ENCODE measurements at places on chromosomes 3 and 15.

- H3K4me1 ChIP-seq, result no peaks in the 10 kb centered on the region
- no peaks in the 10 kb centered on the region for H3K27me3 ChIP-seq
- DNase-seq, result no peak
- no peak overlapping the region for H3K4me3 ChIP-seq
- no peak overlapping the region for H3K27ac ChIP-seq
Observed at GRCh38 chr3:185188816-185189215, 36.0 kb upstream of the C3orf70 start.

- no peaks in the 10 kb centered on the region for H3K27me3 ChIP-seq
- no peak for DNase-seq
- H3K4me3 ChIP-seq, result no peak overlapping the region
- H3K4me1 ChIP-seq, result peaks cover 33% of the 10 kb centered on the region
- no peaks in the 10 kb centered on the region for H3K36me3 ChIP-seq
Observed at GRCh38 chr15:35698966-35699575, 153.1 kb upstream of the DPH6 start.

- peaks cover 3% of the 10 kb centered on the region for H3K27me3 ChIP-seq
- H3K4me3 ChIP-seq, result no peak overlapping the region
- no peak overlapping the region for H3K27ac ChIP-seq
- H3K4me1 ChIP-seq, result peaks cover 50% of the 10 kb centered on the region
Observed at GRCh38 chr15:101159096-101159935, 92.5 kb downstream of the CHSY1 start.

DNA sequence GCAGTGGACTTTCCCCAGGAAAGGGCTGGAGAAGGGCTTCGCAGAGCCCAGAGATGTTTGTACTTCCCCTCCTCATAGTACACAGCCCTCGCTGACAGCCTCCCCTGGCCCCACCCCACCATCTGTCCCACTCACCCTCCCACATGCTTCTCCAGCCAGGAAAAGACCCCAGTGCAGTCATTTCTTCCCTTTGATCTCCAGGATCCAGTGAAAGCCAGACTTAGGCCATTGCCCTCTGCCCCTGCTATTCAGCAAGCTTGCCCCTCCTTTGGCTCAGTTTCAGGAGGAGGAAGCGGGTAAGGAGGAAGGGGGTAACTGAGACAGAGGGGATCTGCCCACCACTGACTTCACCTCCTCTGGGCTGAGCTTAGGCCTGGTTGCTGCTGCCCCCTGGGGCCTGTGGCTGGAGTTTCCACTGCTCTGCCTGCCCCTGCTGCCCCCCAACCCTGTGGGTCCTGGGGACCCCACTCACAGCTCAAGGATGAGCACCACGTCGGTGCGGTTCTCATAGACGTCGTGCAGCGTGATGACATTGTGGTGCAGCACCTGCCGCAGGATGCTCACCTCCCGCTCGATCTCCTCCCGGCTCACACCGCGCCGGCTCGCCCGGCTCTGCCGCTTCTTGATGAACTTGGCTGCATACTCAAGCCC is 63.1 kb downstream of the DAPK2 start:
- peak; percentile 57 for DNase-seq
- no peaks in the 10 kb centered on the region for H3K36me3 ChIP-seq
- no peak overlapping the region for H3K27ac ChIP-seq
- H3K4me3 ChIP-seq, result no peak overlapping the region
- peaks cover 9% of the 10 kb centered on the region for H3K4me1 ChIP-seq

GRCh38 chr3:134232151-134232550 is 18.5 kb downstream of the RYK start:
- H3K27me3 ChIP-seq, result no peaks in the 10 kb centered on the region
- peaks cover 56% of the 10 kb centered on the region for H3K4me1 ChIP-seq
- H3K27ac ChIP-seq, result peak overlapping the region; percentile 3
- H3K4me3 ChIP-seq, result no peak overlapping the region
- H3K36me3 ChIP-seq, result no peaks in the 10 kb centered on the region
- DNase-seq, result no peak

- H3K4me1 ChIP-seq, result peaks cover 36% of the 10 kb centered on the region
- H3K4me3 ChIP-seq, result no peak overlapping the region
- peak; percentile 84 for DNase-seq
Observed at GRCh38 chr3:48507256-48508061, 3.5 kb upstream of the SHISA5 start.

DNA sequence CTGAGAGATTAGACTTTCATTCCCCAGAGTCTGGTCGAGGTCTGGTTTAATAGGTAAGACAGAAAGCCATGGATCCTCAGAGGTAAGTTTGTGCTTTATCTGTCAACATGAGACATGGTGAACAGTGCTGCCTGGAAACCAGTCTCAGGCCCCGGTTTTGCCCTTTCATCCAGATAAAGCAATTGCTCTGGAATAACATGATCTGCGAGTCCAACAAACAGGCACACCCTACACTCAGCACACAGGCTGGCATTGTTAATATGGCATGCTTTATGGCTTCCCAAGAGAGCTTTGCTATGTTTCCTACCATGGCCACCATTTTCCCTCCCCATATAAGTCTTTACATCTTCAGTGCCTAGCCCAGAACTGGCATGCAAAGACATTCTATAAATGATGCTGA is 30.1 kb upstream of the MNS1 start:
- no peak overlapping the region for H3K4me3 ChIP-seq
- H3K27ac ChIP-seq, result no peak overlapping the region
- H3K4me1 ChIP-seq, result no peaks in the 10 kb centered on the region
- DNase-seq, result no peak
- H3K27me3 ChIP-seq, result no peaks in the 10 kb centered on the region
- H3K36me3 ChIP-seq, result no peaks in the 10 kb centered on the region

DNA sequence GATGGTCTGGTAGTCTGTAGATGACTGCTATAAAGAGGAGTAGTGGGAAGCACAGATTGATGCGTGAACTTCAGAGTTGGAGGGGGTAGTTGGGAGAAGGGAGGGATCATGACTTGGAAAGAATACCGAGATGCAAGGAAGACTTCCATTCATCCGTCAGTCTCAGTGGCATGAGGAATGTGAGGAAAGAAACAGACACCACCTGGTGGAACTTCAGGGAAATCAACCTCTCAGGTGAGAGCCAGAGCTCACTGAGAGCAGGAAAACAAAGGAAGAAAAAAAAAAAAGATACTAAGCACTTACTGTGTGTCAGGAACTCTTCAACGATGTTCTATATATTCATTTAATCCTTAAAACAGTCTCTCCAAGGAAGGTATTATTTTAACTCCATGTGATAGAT is 172.4 kb downstream of the OXSM start:
- no peaks in the 10 kb centered on the region for H3K36me3 ChIP-seq
- no peak overlapping the region for H3K27ac ChIP-seq
- DNase-seq, result peak; percentile 27
- H3K4me3 ChIP-seq, result no peak overlapping the region

DNA sequence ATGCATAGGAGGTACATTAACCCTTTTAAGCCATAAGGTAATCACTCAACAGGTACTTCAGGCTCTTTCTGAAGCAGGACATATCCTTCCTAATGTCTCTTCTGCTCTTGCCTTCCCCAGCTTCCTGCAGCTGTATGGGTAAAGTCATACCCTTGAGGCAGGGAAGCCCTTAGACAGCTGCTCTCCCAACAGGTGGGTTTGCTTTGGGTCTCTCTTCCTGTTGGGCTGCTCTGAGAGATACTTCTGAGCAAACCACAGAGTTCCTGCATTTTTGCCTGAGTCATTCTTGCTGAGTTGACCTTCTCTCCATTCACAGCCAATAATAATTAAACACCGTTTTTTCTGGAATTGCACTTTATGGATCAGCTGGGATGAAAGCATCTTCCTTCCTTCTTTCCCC is 2.0 kb upstream of the TRAT1 start:
- H3K4me1 ChIP-seq, result no peaks in the 10 kb centered on the region
- H3K4me3 ChIP-seq, result no peak overlapping the region
- DNase-seq, result no peak

DNA sequence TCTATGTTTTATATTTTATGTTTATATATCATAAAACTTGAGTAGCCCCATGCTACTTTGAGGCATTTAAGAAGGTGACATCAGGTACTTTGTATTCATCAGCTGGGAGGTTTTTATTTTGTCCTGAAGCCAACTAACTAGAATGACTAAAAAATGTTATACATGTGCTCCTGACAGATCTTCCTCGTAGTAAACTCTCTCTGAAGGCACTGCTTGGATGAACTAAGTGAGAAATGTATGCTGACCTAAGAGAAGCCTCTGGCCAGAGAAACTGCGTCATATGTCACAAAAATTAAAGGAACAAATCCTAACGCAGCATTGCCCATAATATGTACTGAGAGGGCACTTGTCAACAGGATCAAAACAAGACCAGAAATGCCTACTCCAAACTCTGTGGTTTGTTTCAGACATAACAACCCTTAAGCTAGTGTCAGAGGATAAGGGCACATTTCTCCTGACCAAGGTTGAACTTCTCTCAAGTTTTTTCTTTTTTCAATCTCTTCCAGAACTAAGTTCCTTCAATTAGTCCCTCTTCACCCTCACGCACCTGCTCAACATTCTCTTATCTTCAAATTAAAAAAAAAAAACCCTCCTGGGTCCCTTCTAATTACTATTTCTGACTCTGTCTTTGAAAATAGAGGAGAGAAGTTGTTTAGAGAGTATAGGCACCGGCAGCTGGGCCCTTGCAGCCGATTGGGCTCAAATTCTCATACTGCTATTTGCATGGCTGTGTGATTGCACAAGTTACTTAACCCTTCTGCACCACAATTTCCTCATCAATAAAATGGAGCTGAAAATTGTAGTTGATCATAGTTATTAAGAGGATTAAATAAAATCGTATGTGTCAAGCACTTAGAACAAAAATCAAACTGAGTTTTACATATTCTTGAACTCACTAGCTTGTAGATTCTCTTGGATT is 159.0 kb downstream of the FRMD5 start:
- no peak for DNase-seq
- no peak overlapping the region for H3K27ac ChIP-seq
- peaks cover 2% of the 10 kb centered on the region for H3K36me3 ChIP-seq
- peaks cover 13% of the 10 kb centered on the region for H3K4me1 ChIP-seq
- H3K27me3 ChIP-seq, result no peaks in the 10 kb centered on the region

GRCh38 chr15:47954196-47954595 is 166.6 kb upstream of the SLC24A5 start:
- no peak overlapping the region for H3K4me3 ChIP-seq
- no peaks in the 10 kb centered on the region for H3K27me3 ChIP-seq
- H3K4me1 ChIP-seq, result peaks cover 28% of the 10 kb centered on the region
- no peak overlapping the region for H3K27ac ChIP-seq

DNA sequence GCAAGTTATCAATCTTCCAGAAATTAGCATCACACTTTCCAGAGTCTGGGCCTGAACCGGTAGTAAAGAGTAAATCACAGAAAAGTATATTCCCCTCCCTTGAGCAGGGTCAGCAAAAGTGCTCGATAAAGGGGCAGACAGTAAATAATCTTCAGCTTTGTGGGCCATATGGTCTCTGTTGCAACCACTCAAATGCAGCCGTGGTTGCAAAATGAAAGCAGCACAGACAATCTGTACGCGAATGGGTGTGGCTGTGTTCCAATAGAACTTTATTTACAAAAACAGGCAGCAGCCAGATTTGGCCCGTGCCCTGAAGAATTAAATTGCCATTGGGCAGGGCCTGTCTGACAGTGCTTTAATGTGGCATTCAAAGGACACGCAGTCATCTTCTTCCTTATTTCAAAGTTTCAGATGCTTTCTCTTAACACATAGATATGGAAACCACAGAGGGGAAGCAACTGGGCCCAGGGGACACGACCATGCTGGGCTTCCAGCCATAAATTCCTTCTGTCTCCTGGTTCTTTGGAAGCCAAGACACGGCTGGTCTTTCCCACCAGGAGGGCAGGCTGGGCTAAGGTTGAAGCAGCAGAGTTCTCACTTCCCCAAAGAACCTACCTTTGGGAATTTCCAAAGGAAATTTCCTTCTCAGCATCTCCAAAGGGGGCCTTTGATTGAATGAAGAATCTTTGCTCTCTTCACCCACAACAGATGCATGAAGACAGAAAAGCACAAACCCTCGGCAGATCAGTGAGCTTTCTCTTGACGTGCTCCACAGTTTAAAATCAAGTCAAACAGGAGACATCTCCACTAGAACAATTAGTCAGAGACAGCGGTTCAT is 489.8 kb upstream of the PROK2 start:
- no peak overlapping the region for H3K27ac ChIP-seq
- no peak for DNase-seq
- H3K27me3 ChIP-seq, result no peaks in the 10 kb centered on the region

DNA sequence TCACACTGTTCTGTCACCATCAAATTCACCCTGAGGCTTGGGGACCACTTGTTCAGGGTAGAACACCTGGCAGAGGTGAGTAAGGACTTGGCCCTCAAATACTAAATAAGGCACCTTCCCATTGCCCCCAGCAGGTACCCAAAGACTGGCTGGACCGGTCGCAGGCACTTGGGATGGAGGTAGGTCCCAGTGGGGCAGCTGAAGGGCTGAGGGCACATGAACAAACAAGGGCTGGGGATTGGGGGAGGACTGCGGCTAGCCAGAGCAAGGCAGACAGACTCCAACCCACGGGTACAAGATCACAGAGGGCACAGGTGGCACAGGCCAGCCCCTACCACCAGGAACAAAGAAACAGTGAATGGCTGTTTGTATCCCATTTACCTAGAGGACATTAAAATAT is 1.9 kb downstream of the MRPS25 start:
- peak overlapping the region; percentile 95 for H3K4me3 ChIP-seq
- H3K4me1 ChIP-seq, result peaks cover 19% of the 10 kb centered on the region
- H3K27me3 ChIP-seq, result peaks cover 2% of the 10 kb centered on the region
- peak overlapping the region; percentile 36 for H3K27ac ChIP-seq
- peaks cover 40% of the 10 kb centered on the region for H3K36me3 ChIP-seq

DNA sequence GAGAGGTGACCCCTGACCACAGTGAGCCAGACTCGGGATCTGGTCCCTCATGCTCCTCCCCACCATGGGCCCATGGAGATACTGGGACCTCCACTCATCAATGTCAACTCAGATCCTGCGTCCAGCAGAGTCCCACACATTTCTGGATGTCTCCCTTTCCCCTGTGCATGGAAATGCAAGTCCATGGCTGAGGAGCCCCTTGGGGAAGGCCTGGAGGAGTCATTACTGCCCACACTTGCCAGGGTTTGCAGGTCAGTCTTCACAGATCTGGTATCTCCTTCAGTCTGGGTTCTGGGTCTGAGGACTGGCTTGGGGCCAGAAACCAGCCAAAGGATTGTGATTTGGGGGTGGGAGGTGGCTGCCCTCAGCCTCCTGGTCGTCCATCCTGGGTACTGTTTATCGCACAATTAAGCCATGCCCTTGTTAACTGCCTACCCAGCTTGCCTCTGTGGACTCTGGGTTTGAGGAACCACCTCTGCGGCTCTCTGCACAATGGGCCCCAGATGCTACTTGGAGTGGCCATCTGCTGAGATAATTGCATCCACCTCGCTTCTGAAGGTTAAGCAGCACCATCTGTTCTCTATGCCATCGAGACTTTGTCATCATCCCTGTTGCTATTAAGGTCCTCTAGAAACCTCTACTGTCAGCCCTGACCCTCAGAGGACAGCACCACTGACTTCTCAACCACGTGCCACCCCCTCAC is 49.9 kb upstream of the KLF13 start:
- no peak overlapping the region for H3K4me3 ChIP-seq
- peaks cover 16% of the 10 kb centered on the region for H3K4me1 ChIP-seq

GRCh38 chr15:92715758-92716157 is 60.2 kb upstream of the FAM174B start:
- H3K27me3 ChIP-seq, result peaks cover 34% of the 10 kb centered on the region
- H3K4me1 ChIP-seq, result peaks cover 18% of the 10 kb centered on the region
- no peak overlapping the region for H3K4me3 ChIP-seq
- no peak for DNase-seq
- H3K36me3 ChIP-seq, result peaks cover 9% of the 10 kb centered on the region
- no peak overlapping the region for H3K27ac ChIP-seq
